EL (cell line): ENCODE measurements at places on chromosomes 11 and 22.

GRCh38 chr11:30859669-30860068 lies 273.5 kb upstream of the MPPED2 start:
- no peak for DNase-seq

GRCh38 chr11:120013325-120014250 lies 124.3 kb downstream of the TRIM29 start:
- DNase-seq = no peak

GRCh38 chr11:95149651-95150364 lies 60.2 kb downstream of the ENDOD1 start:
- no peak for DNase-seq

DNA sequence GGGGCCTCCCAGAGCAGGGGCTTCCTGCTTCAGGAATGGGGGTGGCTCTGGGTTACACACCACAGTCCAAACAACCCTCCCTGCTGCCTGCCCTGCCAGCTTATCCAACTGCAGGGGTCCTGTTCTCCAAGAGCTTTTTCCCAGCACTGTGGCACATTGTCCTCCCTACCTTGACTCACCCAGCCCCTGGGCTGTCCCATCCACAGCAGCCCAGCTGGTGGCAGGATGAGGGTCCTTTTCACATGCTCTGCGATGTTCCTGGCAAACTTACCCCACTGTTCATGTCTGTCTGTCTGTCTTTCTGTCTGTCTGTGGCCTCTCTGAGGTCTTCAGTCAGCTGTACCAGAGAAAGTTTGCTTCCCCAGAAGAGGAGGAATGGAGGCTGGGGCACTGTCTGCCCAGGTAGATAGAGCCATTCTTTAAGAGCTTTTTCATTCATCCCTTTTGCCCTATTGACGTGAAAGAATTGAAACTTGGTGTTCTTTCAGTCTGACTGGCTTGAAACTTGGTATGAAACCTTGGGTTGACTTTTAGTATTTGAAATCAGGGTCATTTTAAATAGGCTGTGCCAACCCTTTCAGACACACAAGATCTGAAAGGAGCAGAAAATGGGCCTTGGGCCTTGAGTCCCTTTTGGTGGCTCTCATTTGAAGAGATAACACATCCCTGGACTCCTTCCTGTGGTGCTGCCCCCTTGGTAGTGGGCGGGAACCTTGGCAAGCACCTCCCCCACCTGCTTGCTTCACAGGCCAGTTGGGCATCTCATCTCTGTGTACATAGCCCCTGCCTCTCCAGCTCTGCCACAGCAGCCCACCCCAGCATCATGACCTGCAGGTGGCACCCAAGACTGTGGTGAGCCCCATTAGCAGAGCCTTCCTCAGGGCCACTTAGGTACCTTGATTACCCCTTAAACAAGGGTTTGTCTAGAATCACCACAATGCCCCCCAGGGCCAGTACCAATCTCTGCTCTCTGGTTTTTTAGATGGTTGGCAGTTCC lies 74.6 kb upstream of the SUSD2 start:
- no peak for DNase-seq

GRCh38 chr11:85930879-85931366 lies 75.7 kb downstream of the CCDC83 start:
- no peak for DNase-seq

GRCh38 chr11:86955111-86955360 lies 159 bp downstream of the FZD4 start:
- DNase-seq = no peak

DNA sequence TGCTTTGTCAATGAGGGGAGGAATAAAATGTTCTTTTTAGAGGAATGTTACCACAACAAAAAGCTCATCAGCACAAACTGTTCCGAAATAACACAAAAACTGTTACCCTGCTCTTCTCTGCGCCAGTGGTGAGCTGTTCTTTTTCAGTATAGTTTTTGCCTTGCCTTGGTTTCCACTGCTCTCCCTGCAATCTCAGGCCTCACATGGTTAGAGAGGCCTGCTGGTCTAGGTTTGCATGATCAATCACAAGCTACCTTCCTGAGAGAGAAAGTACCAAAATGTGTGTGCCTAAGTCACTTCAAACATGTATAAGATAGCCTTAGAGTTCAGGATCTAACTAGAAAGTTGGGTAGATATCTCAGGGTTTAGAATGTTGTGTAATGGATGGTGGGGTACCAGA lies 114.6 kb downstream of the STIM1 start:
- no peak for DNase-seq

DNA sequence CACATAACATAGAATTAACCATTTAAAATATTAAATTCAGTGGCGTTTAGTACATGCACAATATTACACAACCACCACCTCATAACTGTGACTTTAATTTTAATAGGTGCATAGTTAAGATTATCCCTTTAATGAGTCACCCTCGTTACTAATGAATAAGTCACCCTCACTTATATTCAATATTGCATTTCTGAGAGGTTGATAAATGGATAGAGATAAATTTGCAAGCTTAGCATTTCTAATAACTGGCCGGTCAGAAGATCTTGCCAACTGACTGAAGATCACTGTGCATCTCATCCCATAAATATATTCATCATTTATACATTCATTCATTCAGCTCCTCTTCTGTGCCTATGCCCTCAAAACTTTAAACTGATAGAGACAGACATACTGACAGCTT lies 243.7 kb downstream of the TTC28 start:
- peak; percentile 5 for DNase-seq

- DNase-seq = no peak
Measured at GRCh38 chr11:93432247-93432646, 101.7 kb downstream of the DEUP1 start.
